ENCODE measurements at places on chromosomes 4 and X.
A peak's percentile ranks its signal among the peaks of the same experiment; 100 is the strongest.

DNA sequence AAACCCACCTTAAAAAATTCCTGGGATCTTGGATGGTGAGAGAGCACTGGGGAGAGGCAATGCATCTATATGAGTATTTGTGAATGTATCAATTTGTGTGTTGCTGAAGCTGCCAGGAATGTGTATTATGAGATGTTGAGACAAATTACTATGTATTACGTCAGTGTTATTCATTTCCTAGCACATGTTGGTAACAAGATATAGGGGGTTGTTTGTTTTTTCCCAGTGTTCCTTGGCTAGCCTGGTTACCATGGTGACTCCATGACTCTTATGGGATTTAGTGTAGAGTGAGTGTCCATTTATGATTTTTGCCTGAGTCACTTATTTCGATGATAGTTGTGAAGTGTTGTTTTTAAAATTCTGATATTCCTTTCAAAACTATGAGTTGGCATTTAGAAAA, 65.6 kb downstream of the RAB40A start:
- no peak for DNase-seq

DNA sequence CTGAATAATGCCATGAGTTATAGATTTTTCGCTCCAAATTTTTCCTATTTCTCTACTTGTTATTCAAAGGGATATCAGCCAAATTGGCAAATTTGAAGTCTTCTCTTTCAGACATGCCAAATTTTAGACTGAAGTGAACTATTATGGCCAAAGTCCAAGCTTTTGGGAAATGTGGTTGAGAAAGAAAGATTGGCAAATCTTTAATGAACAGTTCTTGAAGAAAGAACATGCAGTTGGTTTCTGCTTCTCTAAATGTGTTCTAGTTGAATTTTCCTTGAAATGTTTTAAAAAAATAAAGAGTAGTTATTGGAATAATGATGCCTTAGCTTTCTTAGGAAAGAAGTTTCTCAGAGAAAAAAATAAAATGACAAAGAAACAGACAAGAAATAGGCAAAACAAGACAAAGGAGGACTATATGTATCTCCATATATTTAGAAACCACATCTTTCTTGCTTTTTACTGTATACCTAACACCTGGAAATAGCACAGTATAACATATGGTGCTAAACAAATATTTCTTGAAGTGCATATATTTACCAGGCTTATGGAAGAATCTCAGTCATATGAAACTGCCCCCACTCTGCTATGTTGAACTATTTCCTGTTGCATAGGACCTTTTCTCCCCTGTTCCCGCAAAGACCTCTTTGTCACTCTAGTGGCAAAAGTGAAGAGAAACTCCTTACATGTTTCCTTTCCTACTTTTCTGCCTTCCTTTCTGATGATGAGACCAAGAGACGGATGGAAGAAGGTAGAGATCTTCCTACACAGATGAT, 250.0 kb downstream of the ARHGAP24 start:
- DNase-seq = no peak

- DNase-seq = no peak
Observed at GRCh38 chr4:151991884-151992167, 231.0 kb upstream of the GATB start.

DNA sequence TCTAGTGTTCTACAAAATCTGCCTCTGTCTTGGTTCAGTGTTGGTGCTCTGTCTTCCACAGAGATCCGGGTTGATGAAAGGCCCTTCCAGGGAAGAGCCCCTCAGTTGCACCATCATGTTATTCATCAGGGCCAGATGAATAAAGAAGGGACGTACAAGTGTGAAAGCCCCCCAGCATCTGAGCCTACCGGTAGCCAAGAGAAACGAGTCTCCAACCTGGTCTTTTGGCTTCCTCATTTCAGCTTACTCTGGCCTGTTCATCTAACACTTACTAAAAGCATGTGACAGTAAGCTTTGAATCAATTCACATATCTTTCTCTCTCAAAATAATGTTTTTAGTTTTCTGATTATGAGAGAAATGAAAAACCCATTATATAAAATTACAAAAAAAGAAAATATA, 19.2 kb downstream of the MEPE start:
- DNase-seq = no peak

DNA sequence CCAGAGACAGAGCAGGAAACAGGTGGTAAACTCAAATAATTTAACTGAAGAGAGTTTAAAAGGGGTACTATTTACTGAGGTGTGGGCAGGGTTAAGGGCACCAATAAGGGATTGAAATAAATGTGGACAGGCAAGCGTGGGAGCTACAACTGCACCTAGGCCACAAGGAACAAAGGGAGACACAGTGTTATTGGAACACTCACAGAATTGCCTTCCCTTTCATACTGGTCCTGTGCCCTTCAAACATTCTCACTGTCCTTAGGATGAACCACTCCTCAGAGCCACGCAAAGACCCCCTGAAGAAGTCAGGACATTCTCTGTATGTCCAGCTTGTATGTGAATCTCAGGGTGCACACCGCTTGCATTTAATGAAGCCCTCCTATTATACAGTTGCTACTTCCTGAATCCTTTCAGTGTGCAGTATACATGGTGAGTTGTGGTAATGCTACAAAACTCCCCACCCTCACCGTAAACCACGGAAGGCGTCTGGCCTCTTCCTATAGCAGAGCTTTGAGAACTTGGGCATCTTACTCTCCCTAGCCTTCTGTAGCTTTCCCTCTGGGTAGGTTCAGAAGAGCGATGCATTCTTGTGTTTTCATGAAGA, 9.6 kb upstream of the MRPL1 start:
- DNase-seq = peak; percentile 75

GRCh38 chr4:122666527-122667245, 45.8 kb upstream of the IL21 start:
- DNase-seq = peak; percentile 49

DNA sequence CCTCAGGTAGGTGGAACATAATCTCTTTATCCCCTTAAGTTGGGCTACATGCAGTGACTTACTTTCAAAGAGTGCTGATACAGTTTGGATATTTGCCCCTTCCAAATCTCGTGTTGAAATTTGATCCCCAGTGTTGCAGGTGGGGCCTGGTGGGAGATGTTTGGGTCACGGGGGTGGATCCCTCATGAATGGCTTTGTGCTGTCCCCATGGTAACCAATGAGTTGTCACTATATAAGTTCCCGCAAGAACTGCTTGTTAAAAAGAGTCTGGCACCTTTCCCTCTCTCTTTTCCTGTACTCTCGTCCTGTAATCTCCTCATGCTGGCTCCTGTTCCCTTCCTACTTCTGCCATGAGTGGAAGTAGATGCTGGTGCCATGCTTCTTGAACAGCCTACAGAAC, 71.3 kb downstream of the GLRA3 start:
- DNase-seq = no peak

GRCh38 chr4:155173371-155173770, 35.1 kb upstream of the NPY2R start:
- no peak for DNase-seq

- DNase-seq = no peak
Observed at GRCh38 chr4:77264826-77265225, 107.8 kb downstream of the CCNG2 start.

GRCh38 chrX:49876750-49877149, 2.5 kb upstream of the USP27X start:
- peak; percentile 34 for DNase-seq

- DNase-seq = no peak
Observed at GRCh38 chr4:29320947-29321620, 1399.1 kb upstream of the PCDH7 start.

GRCh38 chrX:14039344-14039743, 9.7 kb upstream of the GEMIN8 start:
- peak; percentile 72 for DNase-seq

DNA sequence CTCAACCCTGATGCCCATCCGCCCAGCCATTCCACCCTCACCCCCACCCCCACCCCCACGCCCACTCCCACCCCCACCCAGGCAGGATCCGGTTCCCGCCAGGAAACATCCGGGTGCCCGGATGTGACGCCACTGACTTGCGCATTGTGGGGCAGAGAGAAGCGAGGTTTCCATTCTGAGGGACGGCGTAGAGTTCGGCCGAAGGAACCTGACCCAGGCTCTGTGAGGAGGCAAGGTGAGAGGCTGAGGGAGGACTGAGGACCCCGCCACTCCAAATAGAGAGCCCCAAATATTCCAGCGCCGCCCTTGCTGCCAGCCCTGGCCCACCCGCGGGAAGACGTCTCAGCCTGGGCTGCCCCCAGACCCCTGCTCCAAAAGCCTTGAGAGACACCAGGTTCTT, at the start of gene MAGEA1:
Gene MAGEA1, plus strand, starts transcription at position 154 of the 400 bp plus-strand sequence. CDS start 3,106 bp downstream, outside the sequence.
- no peak for DNase-seq

DNA sequence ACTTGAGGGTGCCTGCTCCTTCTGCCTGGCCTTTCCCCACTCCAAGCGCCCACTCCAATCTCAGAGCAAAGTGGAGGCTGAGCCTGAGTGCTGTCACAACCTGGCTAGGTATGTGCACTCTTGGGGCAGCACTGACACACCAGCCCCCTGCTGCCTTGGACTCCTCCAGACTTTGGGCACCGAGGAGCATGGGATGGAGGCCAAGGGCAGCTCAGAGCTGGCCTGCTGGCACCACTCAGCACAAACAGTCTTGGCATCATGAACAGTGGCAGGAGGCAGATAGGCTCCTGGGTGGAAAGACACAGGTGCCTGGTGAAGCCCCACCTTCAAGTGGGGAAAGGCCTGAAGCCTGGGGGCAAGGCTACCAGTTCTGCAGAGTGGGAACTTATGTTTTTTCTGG, 91.8 kb downstream of the KCNIP4 start:
- DNase-seq = no peak

DNA sequence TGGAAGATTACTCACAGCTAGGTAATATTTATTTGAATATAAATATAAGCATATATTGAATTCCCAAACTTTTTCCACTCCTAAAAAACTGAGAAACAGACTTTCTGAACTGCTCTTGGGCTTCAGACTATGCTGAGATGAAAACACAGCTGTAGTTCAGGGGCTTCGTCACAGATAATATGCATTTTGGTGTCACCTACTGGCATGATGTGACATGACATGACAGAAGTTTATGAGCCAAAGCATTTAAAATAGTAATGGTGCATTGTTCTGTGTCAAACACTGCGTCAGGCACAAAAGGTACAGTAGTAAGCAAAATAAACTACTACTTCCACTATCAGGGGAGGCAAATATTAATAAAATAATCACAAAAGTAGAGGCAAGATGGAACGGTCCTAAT, 171.3 kb downstream of the BTC start:
- DNase-seq = peak; percentile 14

DNA sequence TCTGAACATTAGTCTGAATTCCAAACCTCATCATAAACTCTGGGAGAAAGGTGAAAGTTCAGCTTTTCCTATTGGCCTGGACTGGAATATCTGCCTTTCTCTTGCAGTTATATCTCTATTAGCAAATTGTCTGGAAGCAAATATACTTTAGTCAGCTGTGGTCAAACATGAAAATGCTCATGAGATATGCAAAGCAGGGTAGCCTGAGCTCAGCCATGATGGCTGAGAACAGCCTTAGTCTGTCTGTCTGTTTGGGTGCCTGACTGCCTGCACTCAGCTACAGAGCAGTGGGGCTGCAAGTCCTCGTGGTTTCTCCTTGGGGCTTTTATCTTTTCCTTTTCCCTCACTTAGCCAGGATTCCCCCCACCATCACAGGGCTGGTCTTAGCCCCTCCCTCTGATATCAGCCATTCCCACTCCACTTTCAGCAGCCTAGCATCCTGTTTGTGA, 19.5 kb upstream of the PGRMC2 start:
- no peak for DNase-seq

DNA sequence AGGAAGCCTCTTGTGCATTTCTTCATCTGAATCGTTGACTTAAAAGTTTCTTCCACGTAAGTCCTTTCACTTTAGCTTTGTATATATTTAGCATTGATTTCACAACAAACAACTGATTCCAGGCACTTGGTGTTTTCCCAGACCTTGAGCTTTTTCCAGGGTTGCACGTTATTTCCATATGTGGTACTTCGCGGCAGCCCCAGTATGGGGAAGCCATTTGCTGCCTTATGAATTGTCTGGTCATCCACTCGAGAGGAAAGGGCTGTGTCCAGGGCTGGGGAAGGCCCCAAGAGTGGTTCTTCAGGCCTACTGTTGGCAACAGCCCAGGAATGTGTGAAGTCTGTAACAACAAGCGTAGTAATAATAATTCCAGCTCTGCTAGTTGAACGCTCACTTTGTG, 2.8 kb upstream of the TLR8 start:
- no peak for DNase-seq

DNA sequence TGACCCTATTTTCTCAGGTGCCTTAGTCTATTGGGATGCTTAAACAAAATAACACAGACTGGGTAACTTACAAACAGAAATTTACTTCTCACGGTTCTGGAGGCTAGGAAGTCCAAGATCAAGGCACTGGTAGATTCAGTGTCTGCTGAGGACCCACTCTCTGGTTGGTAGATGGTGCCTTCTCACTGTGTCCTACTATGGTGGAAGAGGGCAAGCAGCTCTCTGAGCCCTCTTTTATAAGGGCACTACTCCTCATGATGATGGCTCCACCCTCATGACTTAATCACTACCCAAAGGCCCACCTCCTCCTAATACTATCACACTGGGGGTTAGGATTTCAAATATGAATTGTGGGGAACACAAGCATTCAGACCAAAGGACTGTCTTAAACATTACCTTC, 11.8 kb downstream of the SMIM14 start:
- DNase-seq = no peak

DNA sequence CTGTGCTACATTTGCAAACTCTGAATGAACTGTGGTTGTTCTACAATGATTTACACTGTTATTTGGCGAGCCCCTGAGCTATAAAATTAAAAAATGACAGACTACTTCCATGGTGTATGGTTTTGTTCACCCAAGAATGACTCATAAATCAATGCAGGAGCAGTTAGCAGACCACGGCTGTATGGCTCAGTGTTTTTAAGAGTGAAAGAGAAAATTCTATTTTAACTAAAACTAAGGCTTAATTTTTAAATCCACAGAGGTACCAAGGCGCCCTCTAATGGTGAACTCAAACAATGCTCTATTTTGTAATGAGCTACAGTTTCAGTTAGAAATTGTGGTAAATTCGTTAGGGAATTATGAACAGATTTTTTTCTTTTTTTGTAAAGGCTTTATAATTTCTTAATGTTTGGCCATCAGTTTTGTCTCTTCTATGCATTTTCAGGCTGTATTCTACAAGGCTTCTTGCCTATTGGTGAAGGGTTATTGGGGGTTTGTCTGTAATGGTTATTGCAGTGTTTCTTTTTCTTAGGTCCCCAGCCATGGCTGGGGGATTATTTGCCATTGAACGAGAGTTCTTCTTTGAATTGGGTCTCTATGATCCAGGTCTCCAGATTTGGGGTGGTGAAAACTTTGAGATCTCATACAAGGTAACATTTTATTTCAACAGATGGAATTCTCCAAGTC, 32.5 kb downstream of the HMGB2 start:
- DNase-seq = peak; percentile 33

GRCh38 chr4:89894649-89895550, at the start of gene MMRN1:
TSS of gene MMRN1 (plus strand) at chr4:89894854. CDS start at chr4:89894972, 118 bp downstream.
- peak; percentile 13 for DNase-seq

DNA sequence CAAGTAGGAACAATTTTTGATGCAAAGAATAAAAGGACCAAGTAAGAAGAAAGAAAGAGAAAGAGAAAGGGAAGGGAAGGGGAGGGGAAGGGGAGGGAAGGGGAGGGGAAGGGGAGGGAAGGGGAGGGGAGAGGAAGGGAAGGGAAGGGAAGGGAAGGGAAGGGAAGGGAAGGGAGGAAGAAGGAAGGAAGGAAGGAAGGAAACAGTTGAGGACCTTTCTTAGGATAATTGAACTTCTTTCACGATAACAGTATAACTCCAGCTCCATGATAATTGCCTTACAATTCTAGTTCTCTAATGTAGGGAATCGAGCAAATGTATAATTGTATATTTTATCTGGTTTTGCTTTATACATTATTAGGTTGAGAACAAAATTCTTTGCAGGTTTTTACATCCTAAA, 556.2 kb upstream of the PCDH10 start:
- DNase-seq = no peak

Data from activated CD4-positive, alpha-beta T cell treated with anti-CD3 and anti-CD28 coated beads, Interleukin-2, Interleukin-4, amounts not matched to agents 100 ng/mL and 50 ng/mL, durations not matched to agents 16 hours and 8 hours (primary cell).